Kidney epithelial cell (primary cell): ENCODE measurements at places on chromosomes 12 and 14.

DNA sequence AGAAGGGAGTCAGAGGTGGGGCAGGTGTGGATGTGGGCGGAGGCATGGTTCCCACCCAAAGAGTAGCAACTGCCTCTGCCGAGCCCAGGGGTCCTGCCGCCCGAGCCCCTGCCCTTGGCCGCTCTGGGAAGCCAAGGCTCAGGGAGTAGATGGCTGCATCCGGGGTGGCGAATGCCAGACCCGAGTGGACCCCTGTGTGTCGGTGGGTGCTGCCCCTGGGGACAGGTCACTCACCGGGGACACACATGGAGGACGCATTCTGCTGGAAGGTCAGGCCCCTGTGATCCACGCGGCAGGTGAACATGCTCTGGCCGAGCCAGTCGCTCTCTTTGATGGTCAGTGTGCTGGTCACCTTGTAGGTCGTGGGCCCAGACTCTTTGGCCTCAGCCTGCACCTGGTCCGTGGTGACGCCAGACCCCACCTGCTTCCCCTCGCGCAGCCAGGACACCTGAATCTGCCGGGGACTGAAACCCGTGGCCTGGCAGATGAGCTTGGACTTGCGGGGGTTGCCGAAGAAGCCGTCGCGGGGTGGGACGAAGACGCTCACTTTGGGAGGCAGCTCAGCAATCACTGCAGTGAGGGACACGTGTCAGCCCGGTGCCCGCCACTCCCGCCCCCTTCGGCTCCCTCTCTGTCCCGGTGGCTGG lies 329.0 kb downstream of the TMEM121 start:
- no peak for DNase-seq

DNA sequence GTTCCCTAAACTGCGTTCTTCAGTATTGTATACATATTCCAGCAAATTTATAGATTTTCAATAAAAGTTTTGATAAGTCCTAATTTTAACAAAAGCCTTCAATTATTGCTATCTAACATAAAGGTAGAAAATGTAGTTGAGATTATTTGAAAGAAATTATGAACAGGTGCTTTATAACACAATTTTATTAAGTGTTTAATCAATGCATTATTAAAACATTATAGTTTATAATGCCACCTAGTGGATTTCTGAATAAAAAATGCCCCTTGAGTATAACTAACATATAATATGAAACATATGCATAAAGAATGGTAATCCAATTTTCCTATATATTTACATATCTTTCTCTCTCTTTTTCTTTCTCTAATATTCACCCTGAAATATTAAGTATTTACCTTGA lies 515.3 kb downstream of the SLC6A15 start:
- DNase-seq: no peak

- DNase-seq: no peak
Measured at GRCh38 chr12:49651855-49652254, 28.5 kb downstream of the PRPF40B start.

DNA sequence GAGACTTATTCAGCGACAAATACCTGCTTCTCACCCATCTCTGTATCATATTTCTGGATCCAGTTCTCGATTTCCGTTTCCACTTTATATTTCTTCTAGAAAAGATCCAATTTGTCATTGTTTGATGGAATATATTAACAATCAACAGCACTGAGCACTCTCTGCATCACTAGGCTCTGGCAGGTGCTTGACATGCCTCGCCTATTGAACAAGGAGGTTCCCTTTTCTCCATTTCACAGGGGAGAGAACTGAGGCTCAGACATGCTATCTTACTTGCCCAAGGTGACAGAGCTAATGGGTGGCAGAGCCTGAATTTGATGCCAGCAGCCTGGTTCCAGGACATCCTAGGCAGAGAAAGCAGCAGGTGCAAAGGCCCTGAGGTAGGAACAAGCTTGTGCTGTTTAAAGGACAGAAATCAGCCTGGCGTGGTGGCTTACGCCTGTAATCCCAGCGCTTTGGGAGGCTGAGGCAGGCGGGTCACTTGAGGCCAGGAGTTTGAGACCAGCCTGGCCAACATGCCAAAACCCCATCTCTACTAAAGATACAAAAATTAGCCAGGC lies 12.1 kb downstream of the RITA1 start:
- DNase-seq: no peak

- DNase-seq: no peak
Measured at GRCh38 chr12:26971963-26972362, 33.7 kb downstream of the FGFR1OP2 start.

- no peak for DNase-seq
Measured at GRCh38 chr12:87812030-87812429, 217.2 kb downstream of the C12orf50 start.

- no peak for DNase-seq
Measured at GRCh38 chr14:92280554-92281262, 42.3 kb upstream of the SLC24A4 start.

DNA sequence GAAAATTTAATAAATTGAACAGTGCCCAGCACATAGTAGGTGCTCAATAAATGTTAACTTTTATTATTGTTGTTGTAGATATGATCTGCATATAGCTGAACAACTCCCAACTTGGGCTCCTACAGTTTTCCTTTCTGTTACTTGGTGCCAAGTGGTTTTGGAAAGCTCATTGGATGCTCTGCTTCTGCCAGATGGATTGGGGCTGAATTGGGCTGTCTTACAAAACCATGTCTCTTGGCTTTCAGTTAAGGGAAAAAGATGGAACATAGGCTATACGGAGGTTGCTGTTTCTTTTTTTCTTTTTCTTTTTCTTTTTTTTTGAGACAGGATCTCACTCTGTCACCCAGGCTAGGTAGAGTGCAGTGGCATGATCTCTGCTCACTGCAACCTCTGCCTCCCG lies 140.7 kb upstream of the PWP1 start:
- no peak for DNase-seq

- DNase-seq: no peak
Measured at GRCh38 chr12:68481181-68481941, 129.3 kb upstream of the RAP1B start.

DNA sequence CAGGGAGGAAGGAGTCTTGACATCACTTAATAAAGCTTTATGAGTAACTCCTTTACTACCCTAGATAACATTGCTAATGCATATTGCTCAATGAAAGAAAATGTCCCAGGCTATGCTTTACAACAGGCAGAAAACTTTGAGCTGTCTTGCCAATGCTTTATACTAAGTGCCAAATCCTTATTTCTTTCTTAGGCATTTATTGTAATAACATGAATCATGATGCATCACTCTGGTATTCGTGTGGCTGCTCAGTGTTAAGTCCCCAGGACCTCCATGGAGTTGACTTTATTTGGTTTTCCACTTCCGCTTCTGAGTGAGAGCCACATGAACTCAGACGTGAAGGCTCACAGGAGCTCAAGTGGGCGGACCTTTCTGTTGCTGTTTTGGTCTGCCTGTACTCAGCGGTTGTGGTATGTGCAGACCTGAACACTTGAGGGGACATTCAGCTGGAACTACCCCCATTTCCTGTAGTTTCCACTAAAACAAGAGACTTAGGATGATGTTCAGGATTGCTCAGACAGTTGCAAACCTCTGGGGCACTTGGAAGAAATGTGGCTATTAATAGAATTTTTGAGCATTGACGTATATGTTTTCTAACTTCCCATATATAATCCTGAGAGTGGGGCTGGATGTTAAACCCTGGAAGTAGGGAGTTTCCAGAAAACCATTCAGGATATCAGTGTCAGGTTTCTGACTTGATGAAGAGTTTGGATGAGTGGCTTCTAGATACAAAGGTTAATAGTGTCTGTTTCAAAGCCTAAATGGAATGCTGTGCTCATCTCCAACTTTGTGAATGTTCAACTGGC lies 258.6 kb downstream of the MSRB3 start:
- peak; percentile 100 for DNase-seq

DNA sequence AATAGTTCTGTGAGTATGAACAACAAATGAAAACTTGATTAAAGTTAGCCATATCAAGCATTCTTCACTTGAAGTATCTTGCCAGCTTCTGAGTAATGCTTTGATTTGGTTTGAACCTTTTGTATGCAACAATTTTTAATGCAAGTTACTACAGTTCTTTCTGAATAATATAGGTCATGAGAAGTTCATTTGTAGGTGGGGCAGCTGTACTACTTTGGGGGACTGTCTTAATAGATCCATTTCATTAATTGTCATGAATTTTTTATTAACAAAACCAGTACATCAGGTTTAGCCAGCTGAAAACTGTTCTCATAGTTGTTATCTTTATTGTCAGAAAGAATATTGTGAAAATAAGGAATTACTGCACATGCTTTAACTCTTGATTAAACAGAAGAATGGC lies 142.7 kb downstream of the FOXA1 start:
- DNase-seq: no peak

- no peak for DNase-seq
Measured at GRCh38 chr12:121461048-121461447, 61.1 kb downstream of the RNF34 start.

GRCh38 chr12:55705782-55706402 lies 1.8 kb downstream of the ITGA7 start:
- DNase-seq: no peak

DNA sequence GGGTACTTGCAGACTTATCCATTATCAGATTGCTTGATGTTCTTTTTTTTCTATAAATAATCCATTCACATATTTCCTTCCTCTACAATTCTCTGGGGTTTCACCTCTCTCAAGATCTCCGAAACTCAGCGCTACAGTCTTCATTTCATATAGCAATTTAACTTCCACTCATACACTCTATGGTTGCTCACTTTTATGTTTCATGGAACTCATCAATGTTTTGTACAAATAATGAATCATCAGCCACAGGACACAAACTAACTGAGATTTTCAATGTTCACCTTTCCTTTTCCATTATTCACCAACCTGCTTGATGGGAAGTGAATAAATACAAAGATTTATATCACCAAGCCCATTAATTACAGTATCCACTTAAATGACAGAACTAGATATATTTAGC lies 534.7 kb downstream of the LRFN5 start:
- DNase-seq: no peak

GRCh38 chr12:128205145-128205544 lies 61.8 kb upstream of the TMEM132C start:
- DNase-seq: no peak

GRCh38 chr12:79217306-79217705 lies 352.7 kb downstream of the SYT1 start:
- DNase-seq: no peak

DNA sequence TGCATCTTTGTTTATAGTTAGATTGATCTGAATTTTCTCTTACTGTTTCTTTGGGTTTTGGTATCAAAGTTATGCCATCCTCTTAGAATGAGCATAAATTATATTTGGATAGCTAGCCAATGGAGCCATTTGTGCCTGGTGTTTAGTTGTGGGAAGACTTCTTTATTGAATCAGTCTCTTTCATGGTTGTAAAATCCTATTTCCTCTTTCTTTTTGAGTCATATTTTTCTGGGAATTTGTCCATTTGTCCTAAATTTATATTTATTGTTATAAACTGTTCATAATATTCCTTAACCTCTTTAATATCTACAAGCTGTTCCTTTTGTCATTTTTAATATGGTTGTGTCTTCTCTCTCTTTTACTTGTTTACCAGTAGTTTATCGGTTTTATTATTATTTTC lies 462.5 kb downstream of the AEBP2 start:
- DNase-seq: no peak

DNA sequence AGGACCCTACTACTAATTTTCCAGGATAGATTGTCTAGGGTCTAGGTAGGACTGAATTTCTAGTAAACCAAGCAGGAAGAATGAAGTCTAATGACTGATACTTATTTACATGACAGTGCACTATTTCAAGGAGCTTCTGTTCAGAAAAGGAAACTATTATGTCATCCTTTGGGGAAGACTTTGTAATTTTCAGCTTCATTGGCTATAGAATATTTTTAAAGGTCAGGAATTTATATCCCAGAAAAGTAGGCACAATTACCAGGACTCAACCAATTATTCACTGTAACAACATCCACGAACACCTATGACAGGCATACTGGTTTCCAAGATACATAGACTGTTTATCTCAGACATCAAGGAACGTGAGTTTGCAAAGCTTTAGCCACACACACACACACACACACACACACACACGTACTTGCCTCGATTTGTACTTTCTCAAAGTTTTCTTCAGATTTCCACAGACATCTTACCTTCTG lies 23.2 kb downstream of the OR6S1 start:
- no peak for DNase-seq

- no peak for DNase-seq
Measured at GRCh38 chr14:99066378-99066777, 205.6 kb downstream of the BCL11B start.

DNA sequence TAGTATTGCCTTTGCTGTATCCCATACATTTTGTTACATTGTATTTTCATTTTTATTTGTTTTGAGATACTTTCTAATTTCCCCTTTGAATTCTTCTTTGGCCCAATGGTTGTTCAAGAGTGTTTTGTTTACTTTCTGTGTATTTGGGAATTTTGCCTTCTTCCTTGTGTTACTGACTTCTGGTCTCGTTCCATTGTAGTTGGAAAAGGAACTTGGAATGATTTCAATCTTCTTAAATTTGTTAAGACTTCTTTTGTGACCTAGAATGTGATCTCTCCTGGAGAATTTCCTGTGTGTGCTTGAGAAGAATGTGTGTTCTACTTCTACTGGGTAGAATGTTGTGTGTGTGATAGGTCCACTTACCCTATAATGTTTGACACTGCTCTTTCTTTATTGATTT lies 304.4 kb upstream of the RTL1 start:
- DNase-seq: no peak

GRCh38 chr12:120783197-120783596 lies 57.6 kb downstream of the ACADS start:
- DNase-seq: no peak

DNA sequence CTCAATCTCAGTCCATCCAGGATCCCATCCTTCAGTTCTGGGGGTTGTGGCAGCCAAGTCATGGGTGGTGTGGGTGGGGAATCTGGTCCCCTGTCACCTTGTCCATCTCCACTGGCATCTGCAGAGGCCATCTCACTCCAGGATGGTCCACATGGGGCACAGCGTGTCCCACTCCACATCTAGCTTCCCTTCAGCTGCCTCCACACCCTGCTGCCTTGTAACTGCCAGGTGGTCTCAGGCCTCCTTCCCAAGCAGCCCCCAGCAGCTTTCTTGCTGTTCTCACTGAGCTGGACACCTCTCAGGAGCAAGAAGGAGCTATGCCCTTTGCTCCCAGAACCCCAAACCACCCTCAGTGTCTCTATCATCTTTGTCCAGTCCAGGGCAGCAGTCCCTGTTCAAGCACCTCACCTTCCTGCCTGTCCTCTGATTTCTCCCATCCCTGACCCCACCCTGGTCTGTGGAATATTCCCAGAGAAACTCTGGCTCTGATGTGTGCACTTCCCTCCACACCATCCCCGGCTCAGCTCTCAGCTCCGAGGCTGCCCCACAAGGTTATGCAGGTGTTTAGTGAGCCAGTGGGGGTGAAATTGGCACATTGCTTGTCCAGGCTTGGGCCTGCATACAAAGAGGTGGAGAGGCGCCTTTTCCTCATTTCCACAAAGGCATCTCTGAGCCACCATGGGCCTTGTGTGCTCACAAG lies 13.7 kb upstream of the DYNC1H1 start:
- no peak for DNase-seq
